Esophagus squamous epithelium (tissue), 5 donors: ENCODE measurements at places on chromosomes 1 and 21.

GRCh38 chr1:79150576-79150975, 144.0 kb upstream of the ADGRL4 start:
- DNase-seq = no peak

GRCh38 chr1:238119861-238120260, 229.1 kb upstream of the ZP4 start:
- DNase-seq = no peak

DNA sequence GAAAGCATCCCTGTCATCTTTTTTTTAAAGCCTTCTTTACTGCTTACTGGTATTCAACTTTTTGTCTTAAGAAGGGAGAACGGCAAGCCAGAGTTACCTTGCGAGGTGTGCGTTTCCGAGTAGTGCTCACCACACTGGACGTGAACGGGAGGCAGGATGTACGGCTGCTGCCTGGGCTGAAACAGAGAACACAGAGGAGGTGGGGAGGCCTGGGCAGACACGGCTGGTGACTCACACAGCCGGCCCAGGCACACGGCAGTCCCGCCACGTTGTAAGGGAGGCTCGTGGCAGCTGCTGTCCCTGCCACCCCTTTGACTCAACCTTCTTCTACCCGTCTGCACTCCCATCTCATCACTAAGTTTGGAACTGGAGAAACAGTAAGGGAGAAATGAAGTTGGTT, 105.8 kb downstream of the SMYD2 start:
- no peak for DNase-seq

DNA sequence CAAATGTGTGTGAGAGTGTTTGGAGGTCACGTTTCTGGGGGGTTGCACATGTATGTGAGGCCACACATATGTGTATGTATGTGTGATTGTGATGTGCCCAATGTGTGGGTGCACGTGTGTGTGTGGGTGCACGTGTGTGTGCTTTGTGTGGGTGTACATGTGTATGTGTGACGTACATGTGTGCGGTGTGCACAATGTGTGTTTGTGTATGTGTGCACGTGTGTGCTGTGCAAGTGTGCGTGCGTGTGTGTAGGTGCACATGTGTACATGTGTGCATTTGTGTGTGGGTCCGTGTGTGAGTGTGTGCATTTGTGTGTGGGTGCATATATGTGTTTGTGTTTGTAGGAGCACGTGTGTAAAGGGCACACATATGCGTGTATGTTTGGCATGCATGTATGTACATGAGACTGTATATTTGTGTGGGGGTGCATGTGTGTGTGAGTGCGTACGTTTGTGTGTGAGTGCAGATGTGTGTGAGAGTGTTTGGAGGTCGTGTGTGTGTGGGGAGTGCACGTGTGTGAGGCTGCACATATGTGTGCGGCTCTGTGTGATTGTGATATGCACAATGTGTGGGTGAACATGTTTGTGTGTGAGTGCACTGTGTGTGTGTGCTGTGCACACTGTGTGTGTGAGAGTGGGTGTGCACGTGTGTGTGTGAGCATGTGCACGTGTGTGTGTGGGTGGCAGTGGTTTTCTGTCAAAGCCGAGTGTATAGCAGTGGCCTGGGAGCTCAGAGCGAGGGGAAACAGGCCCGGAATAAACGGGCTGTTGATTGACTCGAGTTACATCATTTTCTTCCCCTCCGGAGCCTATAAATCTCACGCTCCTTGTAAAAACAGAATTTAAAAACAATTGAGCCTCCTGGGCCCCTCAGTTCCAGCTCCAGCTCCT, 132.7 kb upstream of the ARHGEF16 start:
- DNase-seq = no peak

- DNase-seq = no peak
Measured at GRCh38 chr1:172350856-172351255, 69.6 kb upstream of the C1orf105 start.

GRCh38 chr1:85109475-85109874, 61.2 kb upstream of the MCOLN3 start:
- no peak for DNase-seq

DNA sequence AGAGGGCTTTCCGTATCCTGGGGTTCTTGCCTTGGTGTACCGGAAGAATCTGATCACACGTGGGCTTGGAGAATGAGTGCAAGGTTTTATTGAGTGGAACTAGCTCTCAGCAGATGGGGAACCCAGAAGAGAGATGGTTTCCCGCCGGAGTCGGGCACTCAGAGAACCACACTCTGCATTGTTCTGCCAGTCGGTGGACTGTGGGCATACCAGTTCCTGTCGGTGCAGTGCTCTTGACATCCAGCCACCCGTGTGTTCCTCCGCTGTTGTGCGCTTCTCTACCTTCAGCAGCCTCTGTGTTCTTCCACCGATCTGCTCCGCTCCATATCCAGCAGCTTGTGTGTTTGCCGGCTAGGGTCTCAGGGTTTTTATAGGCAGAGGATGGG, 10.8 kb upstream of the PPIE start:
- no peak for DNase-seq

DNA sequence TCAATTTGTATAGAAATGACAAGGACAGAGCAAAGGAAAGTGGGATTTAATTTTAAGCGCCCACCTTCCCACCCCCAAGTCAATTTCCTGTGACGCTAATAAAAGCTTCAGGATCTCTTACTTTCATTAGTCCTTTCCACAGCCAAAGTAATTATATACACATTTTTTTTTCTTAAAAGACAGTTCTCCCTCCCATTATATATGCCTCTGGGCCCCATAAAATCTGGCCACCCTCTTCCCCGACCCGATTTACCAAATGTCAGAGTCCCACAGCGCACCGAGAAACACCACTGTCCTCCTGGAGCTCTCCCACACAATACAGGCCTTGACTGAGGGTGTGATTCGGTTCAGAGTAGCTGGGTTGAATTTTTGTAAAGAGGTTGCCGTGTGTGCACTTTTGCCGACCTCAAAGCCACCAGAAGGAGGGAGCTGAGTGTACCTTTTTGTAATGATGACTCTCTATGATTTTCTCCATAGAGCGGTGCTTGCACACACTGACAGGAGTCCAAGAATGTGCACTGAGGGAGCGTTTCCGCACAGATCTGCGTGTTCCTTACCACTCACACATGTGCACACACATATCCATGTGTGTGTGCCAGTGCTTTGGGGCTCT, 26.2 kb upstream of the IL10 start:
- no peak for DNase-seq

- no peak for DNase-seq
Measured at GRCh38 chr1:20491866-20492265, 5.9 kb upstream of the CAMK2N1 start.

- no peak for DNase-seq
Measured at GRCh38 chr1:161978011-161978790, 45.5 kb downstream of the OLFML2B start.

- DNase-seq = no peak
Measured at GRCh38 chr1:116538544-116538943, 32.3 kb downstream of the CD58 start.

DNA sequence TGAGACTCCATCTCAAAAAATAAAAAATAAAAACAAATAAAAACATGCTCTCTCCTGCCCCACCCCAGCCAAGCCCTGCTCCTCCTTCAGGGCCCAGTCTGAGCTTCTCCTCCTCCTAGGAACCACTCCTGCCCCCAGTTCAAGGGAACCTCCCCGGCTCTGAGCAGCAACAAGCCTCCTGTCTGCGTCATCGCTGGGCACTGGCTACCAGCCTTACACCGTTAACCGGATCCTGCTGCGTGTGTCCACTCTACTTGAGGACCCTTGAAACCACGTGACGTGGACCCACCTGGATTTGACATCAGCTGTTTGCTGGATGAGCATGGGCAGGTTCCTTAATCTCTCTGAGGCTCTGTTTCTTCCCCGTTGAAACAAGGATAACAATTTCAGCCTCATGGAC, 1.6 kb upstream of the TAS1R2 start:
- DNase-seq = no peak

GRCh38 chr1:24635195-24635843, 7.8 kb upstream of the SRRM1 start:
- DNase-seq = no peak

GRCh38 chr1:224800486-224801119, 128.9 kb upstream of the DNAH14 start:
- DNase-seq = no peak

DNA sequence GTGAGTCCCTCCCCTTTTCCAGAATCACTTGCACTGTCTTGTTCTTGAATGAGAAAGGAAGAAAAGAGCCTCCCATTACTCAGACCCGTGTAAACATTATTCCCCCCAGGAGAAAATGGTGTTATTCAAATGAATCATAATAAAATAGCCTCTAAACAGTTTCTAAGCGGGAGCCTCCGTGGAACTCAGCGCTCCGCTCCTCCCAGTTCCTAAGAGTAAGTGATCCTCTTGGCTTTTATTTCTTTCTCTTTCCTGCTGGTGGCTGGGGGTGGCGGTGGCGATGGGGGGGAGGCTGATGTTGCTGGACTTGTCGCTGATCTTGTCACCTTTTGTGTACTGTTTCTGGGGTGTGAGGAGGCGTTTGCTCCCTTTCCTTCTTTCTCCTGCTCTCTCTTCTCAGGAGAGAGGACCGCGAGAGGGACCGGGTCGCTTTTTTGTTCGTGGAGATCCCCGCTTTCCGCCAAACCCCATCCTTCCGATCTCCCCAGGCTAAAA, 781 bp downstream of the PROX1 start:
- DNase-seq = no peak

DNA sequence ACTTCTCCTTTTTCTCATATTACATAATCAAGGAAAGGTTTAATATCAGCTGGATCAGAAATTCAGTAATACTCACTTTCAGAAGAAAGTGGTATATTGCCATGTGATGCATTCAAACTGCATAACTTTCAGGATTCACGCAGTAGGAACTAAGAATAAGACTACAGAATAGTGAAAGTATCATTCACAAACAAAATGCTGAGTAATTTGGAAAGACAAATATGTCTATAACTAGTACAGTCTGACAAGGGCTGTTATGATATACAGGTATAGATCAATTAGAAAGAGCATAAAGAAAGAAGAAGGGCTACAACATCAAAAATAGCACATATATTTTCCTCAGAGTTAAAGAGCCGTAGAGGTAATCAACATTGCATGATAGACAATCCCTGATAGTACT, 871.5 kb upstream of the TMPRSS15 start:
- no peak for DNase-seq

DNA sequence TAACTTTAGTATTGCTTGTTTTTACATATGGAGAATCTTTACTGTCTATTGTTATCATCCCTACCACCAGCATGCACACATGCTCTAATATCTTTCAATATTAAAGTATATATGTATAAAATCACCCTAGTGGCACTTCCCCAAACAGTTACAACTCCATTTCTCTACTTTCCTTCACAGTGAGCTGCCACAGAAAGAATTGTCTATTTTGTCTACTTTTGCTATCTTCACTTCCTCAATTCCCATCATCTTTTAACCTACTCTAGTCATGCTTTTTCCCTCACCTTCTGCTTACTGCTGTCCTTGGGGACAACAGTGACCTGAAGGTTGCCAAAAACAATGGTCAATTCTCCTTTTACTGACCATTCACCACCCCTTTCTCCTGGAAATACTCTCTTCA, 59.2 kb downstream of the VCAM1 start:
- DNase-seq = no peak

- DNase-seq = no peak
Measured at GRCh38 chr21:27649762-27650161, 682.9 kb upstream of the ADAMTS5 start.
